AML-193 (cell line): ENCODE measurements at places on chromosomes 12 and 14.
A peak's percentile ranks its signal among the peaks of the same experiment; 100 is the strongest.

- no peak for DNase-seq
Observed at GRCh38 chr12:51242120-51242519, 3.5 kb downstream of the DAZAP2 start.

GRCh38 chr12:44550377-44550776 is 325.7 kb downstream of the NELL2 start:
- no peak for DNase-seq

GRCh38 chr14:71753126-71753830 is 179.0 kb upstream of the RGS6 start:
- peak; percentile 35 for DNase-seq

DNA sequence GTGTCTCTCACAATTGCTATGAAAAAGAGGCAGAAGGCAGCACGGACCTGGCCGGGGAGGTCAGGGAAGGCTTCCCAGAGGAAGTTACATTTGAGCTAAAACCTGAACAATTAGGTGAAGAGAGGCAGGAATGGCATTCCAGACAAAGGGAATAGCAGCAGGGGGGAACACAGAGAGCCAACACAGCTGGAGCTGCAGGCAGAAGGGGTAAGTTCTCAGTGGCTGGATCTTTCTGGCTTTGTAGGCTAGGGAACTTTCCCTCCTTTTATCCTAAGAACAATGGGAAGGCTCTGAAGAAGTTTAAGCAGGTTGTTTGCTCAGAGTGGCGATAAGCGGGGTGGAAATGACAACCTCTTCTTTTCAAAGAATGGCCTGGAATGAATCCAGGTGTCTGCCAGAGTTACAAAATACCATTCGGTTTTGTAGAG is 100.0 kb downstream of the PRIMA1 start:
- DNase-seq, result no peak

GRCh38 chr12:9792185-9792900 is 31.6 kb upstream of the CD69 start:
- DNase-seq, result no peak

DNA sequence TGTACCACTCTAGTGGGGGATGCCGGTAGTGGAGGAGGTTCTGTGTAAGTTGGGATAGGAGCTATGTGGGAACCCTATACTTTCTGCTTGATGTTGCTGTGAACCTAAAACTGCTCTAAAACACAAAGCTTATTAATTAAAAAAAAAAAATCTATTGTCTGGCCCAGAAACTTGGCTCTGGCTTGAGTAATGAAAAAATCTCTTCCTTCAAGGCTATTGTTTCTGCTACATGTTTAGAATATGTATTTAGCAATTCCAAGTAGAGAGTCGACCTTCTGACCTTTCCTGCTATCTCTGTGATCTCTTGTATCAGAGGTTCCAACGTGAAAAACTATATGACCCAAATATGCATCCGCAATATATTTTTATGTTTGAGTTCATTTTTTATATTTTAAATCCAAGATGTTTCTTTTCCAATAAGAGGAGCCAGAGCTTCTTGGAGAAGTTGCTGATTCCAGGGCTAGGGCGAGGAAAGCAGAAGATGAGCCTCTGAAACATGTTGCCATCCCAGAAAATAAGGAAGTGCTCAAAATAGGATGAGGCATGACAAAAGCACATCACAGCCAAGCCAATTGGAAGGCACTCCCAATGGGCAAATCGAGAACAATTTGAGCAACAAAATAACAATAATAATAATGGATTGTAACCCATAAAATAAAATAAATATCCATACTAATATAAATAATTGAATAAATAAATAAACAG is 184.6 kb upstream of the TMEM260 start:
- no peak for DNase-seq

DNA sequence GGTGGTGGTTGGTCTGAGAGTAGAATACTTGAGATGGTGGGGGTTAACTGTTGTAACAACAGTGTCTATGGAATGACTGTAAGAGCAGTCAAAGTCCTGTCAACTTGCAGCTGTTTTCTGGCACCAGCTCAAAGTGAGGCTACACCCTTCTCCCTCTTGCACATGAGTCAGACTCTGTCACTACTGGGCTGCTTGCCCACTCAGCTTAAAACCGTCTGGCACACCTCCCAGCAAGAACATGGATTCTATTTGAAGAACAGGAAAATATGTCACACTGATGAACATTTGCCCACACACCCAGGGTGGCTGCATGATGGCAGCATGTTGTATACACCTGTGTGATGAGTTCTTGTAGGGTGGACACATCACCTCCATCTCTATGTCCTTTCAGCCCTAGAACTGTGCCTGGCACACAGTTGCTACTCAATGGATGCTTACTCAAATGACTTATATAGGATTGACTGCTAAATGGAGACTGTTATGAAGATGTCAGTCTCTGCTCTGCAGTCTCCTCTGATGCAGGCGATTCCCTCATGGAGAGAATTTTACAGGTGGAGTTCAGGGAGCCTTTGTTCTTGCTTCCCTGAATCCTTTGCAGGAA is 19.3 kb upstream of the SERPINA6 start:
- peak; percentile 68 for DNase-seq

DNA sequence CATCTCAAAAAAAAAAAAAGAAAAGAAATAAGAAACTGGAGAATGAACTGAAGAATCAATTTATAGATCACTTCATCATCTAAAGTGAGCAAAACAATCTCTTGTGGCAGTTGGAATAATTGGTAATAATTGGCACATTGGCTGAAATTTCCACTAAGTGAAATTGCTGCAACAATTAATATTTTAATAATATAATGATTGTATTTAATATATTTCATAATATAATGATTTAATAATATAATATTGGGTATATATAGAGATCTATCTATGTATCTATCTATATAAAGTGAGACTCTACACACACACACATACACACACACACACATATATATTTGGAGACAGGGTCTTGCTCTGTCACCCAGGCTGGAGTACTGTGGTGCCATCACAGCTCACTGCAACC is 81.2 kb upstream of the PRICKLE1 start:
- DNase-seq, result no peak

GRCh38 chr12:124588018-124588634 is 20.7 kb upstream of the NCOR2 start:
- no peak for DNase-seq

DNA sequence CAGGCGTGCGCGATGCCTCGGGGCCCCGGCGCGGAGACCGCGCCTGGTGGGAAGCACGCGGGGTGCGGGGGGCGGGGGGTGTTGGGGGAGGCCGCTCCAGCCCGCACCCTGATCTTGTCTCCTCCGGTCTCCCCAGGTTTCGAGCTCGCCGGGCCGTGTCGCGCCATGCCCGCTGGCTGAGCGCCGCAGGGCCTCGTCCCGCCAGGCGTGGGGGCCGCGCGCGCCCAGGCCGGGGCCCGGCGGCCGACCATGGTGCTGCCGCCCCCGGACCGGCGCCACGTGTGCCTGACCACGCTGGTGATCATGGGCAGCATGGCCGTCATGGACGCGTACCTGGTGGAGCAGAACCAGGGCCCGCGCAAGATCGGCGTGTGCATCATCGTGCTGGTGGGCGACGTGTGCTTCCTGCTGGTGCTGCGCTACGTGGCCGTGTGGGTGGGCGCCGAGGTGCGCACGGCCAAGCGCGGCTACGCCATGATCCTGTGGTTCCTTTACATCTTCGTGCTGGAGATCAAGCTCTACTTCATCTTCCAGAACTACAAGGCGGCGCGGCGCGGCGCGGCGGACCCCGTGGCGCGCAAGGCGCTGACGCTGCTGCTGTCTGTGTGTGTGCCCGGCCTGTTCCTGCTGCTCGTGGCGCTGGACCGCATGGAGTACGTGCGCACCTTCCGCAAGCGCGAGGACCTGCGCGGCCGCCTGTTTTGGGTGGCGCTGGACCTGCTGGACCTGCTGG is 2.4 kb downstream of the TMEM121 start:
- DNase-seq, result no peak

- peak; percentile 61 for DNase-seq
Observed at GRCh38 chr12:57477710-57478681, 1.7 kb downstream of the ARHGAP9 start.

DNA sequence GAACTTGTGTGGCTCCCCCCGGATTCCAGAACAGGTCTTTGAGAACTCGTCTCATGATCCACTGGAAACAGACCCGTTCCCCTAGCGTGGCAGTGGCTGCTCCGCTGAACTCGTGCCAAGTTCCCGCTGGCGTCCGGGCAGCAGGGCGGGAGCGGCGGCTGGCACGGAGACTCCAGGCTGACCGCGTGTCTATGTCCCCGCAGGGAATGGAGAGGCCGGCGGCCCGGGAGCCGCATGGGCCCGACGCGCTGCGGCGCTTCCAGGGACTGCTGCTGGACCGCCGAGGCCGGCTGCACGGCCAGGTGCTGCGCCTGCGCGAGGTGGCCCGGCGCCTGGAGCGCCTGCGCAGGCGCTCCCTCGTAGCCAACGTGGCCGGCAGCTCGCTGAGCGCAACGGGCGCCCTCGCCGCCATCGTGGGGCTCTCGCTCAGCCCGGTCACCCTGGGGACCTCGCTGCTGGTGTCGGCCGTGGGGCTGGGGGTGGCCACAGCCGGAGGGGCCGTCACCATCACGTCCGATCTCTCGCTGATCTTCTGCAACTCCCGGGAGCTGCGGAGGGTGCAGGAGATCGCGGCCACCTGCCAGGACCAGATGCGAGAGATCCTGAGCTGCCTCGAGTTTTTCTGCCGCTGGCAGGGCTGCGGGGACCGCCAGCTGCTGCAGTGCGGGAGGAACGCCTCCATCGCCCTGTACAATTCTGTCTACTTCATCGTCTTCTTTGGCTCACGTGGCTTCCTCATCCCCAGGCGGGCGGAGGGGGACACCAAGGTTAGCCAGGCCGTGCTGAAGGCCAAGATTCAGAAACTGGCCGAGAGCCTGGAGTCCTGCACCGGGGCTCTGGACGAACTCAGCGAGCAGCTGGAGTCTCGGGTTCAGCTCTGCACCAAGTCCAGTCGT is 1.5 kb downstream of the APOLD1 start:
- DNase-seq, result peak; percentile 52

DNA sequence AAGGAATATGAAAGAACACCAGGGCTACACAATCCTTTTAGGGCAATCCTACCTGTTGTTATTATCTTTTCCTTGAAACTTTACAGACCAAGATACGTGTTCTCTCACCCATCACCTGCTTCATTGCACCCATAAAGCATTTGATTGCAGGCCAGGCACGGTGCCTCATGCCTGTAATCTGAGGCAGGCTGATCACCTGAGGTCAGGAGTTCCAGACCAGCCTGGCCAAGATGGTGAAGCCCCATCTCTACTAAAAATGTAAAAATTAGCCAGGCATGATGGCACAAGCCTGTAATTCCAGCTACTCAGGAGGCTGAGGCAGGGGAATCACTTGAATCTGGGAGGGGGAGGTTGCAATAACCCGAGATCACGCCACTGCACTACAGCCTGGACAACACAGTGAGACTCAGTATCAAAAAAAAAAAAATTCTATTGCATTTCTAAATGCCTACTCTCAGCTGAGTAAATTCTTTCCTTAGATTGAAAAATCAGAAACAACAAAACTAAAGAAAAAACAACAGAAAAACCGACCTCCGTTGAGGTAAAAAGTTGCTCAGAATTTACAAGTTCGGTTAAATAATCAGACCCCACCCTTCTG is 183.7 kb upstream of the TMEM132C start:
- no peak for DNase-seq

DNA sequence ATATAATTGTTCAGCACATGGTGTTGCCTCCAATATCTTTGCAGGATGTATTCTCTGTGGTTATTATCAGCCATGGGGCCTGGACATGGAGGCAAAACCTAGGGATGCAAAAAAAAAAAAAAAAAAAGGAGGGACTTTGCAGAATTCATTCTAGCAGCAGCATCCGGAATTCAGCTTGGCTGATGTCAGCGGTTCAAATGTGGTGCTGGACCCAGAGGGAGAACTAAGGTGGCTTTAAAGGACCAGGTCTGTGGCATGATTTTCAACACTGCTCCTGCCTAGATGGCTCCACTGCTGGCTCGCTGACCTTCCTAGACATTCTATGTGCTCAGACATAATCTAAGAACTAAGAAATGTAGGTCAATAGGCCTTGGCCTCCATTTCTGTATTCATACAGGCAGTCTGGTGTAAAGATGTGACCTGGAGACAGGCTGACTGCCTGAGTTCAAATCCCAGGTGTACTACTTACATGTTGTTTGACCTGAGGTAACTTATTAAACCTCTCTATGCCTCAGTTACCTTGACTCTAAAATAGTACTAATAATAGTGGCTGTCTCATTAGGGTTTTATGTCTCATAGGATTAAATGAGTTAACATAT is 108.6 kb downstream of the PPM1A start:
- no peak for DNase-seq

GRCh38 chr14:68976160-68977067 is 2.7 kb downstream of the ACTN1 start:
- no peak for DNase-seq

DNA sequence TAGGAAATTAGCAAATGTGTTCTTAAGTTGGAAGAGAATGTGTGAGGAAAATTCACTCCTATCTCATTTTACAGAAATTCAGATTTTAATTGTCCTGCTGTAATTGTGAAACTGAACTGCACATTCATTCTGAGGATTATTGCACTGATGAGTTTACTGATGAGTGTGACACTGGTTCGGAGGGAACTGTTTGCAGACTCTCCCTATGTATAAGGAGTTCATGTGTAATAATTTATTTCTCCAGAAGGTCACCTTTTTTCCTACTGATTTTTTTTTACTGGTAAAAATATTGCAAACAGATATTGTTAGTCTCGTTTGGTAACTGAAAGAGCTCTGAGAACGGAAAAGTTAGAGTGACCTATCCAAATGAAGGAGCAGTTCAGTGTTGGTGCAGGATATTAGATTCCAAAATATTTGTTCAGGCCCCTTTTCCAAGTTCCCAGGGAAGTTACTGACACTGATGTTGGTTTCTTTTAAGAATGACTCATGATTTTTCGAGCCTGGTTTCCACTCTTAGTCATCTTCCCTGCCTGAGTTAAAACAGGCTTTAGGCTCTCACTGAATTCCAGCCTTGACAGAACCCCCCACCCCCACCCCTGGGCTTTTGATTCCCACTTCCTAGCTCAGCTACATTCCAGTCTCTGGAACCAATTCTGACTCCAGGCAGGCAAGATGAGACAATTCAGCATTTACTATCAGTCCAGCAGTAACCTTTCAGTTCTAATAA is 18.4 kb downstream of the ANO6 start:
- no peak for DNase-seq

DNA sequence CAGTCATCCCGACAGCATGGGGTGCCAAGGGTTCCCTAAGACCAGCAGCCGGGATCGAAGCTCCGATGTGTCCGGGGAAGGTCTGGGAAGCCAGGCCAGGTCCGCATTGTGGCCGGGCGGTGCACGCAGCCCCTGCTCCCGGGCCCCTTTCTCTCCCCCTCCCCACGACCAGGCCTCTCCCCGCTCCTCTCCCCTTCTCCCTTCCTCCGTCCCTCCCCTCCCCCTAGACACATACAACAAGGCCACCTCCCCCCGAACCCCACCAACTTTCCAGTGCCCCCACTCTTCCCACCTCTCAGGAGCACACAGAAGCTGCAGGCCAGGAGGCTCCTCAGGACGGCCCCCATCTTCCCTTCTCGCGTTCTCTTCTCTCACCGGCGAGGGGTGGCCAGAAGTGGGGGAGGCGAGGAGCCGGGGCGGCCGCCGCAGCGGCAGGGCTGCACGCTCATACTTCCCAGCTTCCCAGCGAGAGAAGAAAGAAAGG is 413 bp downstream of the LRP6 start:
- no peak for DNase-seq
